ENCODE measurements at places on chromosomes 16 and 17.
A peak's percentile ranks its signal among the peaks of the same experiment; 100 is the strongest.

DNA sequence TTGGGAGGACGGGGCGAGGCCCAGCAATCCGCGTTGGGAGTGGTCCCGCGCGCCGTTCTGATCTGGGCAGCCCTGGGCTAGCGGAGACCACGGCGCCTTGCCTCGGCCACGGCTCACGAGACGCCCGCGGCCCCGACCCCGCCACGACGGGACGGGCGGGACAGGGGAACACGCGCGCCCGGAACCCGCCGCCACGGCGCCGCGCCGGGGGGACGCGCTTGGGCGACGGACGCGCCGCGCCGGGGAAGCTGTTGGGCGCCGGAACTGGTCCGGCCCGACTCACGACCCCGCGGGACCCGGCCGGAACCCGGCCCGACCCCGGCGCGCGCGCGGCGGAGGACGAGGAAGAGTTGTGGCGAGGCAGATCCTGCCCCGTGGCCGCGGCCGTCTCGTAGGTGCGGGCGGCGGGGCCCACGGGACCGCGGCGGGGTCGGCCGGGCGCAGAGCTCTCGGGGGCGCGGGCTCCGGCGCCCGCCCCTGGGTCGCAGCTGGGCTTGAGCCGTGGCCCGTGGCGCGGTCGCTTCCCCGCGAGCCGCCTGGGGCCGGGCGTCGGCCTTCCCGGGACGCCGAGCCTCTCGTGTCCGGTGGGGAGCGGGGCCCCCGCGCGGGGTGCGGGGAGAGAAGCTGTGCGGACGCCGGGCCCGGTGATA, at the start of gene ACSF3:
ACSF3 (plus strand) TSS at position 251 of the 650 bp plus-strand sequence. CDS start 6,830 bp downstream, outside the sequence.
- peak; percentile 48 for DNase-seq

- no peak for DNase-seq
Measured at GRCh38 chr16:1343428-1344242, 8.0 kb downstream of the TSR3 start.

GRCh38 chr16:46974352-46974751, 878 bp upstream of the DNAJA2 start:
- DNase-seq, result no peak

DNA sequence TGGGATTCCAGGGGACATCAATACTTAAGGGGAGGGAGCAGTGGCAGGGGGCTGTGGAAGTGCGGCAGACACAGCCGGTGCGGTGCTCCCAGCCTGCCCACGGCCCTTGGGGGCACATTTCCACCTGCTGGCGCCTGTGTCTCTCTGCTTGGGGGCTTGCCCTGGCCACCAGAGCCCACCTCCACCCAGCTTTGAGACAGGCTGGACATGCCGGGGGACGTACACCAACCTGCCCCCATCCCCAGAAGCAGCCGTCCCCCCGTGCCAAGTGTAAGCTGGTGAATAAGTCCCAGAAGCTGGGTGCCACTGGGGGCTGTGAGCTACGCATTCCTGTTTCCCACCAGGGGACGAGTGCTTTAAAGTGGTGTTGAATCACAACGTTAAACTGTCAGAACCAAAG, 172.6 kb downstream of the GSG1L start:
- no peak for DNase-seq

DNA sequence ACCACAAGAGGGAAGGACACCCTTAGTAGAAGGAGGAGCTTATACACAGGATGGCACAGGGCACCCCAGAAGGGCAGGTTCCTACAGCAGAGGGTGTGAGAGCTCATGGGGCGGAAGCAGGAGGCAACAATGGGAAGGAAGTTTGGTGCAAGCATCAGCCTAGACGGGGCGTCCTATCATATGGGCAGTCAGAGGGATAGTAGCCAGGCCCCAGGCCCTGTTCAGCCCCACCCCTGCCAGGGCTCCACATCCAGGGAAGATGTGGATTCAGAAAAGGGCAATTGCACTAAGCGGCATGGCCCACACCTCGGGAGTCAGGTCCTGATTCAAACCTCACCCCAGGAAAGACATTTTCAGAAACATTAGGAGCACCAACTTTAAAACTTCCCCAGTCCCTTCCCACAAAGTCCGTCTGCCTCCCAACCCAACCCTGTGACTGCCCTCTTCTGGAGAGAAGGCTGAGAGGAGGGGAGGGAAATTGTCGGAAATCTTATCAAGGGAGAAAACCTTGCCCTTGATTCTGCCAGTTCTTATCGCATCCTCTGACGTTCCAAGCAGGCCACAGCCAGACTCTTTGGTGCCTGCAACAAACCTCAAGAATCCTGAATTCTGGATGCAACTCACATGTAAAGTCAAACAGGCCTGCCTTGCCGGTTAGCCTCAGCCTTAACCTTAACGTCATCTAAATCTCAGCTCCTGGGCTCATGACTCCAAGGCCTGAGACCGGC, 198.8 kb upstream of the CDH5 start:
- no peak for DNase-seq

GRCh38 chr17:58401287-58401686, 16.0 kb downstream of the RNF43 start:
- no peak for DNase-seq

GRCh38 chr17:9389111-9389527, 186.5 kb downstream of the STX8 start:
- no peak for DNase-seq

GRCh38 chr16:333406-334094, 19.0 kb downstream of the AXIN1 start:
- DNase-seq, result no peak

GRCh38 chr16:57537194-57537505, 779 bp upstream of the CCDC102A start:
- no peak for DNase-seq

- no peak for DNase-seq
Measured at GRCh38 chr17:78826836-78827509, 13.6 kb downstream of the USP36 start.

DNA sequence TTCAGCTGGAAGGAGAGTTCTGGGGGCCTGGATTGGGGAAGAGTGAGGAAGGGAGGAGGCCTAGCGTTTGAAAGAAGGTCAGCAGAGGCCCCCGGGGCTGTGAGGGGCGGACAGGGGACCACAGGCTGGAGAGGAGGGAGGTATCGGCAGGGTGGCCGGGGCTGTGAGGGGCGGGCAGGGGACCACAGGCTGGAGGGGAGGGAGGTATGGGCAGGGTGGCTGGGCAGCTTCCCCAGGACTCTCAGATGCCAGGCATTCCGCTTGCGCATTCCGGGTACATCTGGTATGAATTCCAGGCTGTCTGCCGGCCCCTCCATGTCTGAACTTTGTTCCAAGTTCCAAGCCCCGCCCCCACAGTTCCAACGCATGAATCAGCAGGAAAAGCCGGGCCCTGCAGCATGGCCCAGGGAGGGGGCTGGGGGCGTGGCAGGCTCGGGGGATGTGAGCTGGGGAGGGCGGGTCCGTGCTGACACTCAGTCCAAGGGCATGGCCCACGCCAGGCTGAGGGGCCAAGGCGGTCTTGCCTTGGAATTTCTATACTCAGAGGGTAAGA, 4.3 kb upstream of the TLCD2 start:
- DNase-seq, result no peak

DNA sequence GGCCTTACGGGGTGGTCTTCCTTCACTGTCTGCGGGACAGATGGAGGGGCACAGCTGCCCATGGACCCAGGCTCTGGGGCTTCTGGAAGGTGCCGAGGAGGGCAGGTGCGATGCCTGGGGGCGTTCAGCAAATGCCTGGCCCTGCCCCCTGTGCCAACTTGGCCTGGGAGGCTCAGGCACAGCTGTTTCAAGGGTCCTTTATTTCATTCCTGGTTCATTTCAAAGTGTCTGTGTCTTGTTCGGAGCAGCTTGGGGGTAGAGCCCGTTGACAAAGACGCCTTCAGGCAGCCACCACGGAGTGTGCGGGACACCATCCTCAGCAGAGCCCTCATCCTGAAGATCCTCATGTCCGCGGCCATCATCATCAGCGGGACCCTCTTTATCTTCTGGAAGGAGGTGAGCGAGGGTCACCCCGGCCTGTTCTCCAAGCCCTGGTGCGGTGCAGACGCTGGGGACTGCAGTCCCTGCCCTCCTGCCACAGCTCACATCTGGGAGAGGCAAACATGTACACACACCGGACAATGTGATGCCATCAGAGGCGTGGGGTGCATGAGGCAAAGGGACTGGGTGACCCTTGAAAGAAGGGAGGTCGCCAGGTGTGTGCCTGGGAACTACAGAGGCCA, 43.9 kb downstream of the MEAK7 start:
- DNase-seq, result no peak

DNA sequence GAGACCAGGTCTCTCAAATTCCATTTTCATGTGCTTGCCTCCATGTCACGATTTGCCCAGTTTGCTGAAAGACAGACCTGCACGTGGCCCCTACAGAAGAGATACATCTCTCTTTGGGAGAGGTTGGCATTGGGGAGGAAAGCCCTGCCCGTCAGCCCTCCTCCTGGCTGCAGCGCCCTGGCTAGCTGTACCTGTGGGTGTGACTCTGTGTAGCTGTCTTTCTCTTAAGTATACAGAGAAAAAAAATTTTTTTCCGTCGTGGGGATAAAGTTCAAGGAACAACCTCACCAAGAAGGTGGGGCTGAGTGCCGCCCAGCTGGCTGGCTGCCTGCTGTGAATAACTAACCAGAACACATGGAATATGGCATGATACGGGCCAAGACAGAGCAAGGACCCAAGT, 26.5 kb downstream of the TMEM98 start:
- DNase-seq, result no peak

GRCh38 chr17:50768346-50768761, 1.0 kb upstream of the ANKRD40CL start:
- no peak for DNase-seq

GRCh38 chr17:45852535-45853297, 8.0 kb downstream of the SPPL2C start:
- peak; percentile 47 for DNase-seq

GRCh38 chr16:4298761-4299522, 16.9 kb upstream of the GLIS2 start:
- no peak for DNase-seq

DNA sequence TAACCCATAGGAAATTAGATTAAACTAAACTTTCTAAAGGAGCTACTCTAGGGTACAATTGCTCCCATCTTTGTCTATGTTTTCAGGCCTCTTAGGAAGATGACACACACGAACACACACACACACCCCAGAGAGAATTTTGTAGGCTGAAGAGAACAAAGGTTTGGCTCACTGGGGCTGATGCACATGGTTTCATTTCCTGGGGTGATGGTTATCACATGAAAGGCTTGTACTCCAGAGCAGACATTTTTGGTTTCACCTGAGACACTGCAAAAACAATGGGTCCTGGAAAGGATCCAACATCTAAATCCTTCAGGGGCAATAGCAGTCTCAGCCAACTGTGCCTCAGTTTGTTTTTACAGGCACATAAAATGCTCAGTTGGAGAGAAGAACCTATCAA, 62.8 kb downstream of the GRB7 start:
- peak; percentile 48 for DNase-seq

- DNase-seq, result no peak
Measured at GRCh38 chr17:10120109-10120485, 78.3 kb downstream of the GAS7 start.

GRCh38 chr17:76568811-76569221, 16.8 kb downstream of the ST6GALNAC2 start:
- no peak for DNase-seq

GRCh38 chr16:82876951-82877350, 250.2 kb downstream of the CDH13 start:
- no peak for DNase-seq

GRCh38 chr17:77329741-77330531, 189.2 kb downstream of the SEC14L1 start:
- DNase-seq, result no peak

DNA sequence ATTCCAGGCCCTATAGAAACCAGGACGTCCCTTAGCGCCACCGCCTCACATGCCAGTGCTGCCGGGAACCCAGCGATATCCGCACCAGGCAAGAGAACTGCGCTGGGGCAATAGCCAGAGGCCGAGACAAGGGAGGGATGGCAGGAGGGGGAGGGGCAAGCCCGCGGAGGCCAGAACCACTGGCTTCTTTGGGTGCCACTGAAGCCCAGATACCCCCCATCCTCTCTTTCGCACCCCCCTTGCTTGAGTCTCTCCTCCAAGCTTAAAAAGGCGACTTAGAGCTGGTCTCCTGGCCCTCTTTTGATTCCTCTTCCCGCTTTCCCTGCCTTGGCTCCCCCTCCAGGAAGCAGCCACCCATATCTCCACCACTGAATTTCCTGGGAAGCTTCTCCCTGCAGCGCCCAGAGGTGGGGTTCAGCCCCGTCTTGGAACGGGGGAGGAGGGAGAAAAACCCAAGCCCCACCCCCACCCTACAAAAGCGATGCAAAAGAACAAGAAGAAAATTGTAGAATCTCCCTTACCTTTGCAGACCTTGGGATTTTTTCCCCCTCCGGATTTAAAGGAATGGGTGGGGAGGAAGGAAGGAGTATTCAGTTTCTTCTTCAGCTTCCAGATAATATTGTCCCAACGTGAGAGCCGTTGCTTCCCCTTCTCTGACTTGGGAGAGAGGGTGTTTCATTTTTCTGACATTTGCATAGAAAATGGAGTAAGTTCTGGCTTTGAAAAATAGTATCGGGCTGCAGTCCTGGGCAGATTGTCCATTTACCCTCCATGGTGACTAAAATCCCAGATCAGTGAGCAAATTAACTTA, 622 bp downstream of the HOXB6 start:
- no peak for DNase-seq

DNA sequence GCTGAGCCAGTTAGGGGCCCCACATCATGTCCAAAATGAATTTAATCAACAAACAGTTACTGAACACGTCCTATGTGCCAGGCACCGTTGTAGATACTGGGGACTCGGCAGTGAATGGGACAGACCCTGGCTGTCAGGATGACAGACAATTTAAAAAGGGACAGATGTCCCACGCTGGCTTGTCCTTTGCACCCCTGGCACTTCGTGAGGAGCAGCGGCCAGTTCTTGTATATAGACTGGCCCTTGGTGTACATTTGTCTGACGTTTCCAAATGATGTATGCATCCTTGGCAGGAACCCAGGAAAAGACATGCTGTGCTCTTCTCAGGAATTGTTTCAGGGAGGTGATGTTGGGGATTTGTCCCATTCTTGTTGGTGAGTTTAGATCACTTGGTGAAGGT, 21.1 kb downstream of the IL4R start:
- DNase-seq, result no peak

DNA sequence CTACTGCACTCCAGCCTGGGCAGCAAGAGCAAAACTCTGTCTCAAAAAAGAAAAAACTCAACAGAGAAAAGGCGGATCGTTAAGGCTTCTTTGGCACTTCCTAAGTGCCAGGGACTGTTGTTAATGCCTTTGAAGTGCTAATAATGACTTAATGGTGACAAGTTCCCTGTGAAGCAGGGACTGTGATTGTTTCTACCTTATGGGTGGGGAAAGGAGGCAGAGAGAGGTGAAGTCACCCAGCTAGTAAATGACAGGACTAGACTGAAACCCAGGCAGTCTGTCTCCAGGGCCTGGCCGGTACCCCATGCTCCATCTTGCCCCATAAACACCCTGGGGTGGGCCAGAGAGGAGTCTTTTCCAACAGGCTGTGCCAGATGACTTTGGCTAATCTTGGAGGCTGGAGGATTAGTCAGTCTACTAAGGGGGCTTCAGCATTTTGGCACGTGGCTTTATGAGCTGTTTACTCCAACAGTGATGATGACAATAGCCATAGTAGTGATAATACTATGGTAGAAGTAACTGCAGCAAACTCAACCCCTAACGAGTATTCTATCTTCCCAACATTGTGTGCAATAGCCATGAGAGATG, 26.9 kb downstream of the ABCC1 start:
- DNase-seq, result no peak
